ENCODE measurements at places on chromosomes 3 and 15.

DNA sequence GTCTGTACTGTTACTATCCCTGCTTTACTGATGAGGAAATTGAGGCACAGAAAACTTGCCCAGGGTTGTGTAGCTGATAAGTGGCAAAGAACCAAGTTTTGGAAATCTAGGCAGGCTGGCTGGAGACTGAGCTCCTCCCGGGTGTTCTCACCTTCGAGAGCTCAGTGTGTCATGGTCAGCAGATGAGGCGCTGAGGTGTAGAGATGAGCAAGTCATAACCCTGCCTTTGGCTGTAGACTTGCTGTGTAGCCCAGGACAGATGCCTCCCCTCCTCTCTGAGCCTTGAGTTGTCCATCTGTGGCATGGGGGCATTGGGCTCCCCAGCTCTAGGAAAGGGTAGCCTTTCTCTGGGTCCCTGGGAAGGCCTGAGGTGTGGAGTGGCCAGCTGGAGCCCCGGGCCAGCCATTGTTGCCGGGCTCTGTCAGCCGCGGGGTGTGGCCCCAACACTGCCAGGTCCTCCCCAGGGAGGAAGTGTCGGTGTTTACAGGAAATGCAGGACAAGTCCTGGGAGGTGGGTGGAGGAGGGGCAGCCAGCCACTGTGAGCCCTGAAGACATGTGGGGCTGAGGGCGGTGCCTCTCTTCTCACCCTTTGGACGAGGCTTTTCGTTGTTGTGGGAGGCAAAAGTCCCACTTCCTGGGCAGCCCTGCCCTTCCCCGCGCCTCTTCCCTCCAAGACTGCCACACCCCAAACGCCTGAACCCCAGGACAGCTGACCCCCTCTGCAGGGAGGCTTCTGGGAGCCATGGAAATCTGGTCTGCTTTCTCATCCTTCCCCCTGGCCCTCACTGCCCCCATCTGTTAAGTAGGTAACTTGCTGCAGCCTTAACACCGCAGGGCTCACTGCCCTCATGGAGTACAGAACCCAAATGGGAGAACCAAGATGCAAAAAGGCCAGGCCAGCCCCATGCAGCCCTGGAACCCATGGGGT, 29.1 kb downstream of the FGD5 start:
- DNase-seq, result no peak

- DNase-seq, result no peak
These were observed 13.2 kb upstream of the NMB start for GRCh38 chr15:84671211-84671610.

GRCh38 chr3:114697401-114697800, 403.6 kb downstream of the TIGIT start:
- DNase-seq, result no peak

DNA sequence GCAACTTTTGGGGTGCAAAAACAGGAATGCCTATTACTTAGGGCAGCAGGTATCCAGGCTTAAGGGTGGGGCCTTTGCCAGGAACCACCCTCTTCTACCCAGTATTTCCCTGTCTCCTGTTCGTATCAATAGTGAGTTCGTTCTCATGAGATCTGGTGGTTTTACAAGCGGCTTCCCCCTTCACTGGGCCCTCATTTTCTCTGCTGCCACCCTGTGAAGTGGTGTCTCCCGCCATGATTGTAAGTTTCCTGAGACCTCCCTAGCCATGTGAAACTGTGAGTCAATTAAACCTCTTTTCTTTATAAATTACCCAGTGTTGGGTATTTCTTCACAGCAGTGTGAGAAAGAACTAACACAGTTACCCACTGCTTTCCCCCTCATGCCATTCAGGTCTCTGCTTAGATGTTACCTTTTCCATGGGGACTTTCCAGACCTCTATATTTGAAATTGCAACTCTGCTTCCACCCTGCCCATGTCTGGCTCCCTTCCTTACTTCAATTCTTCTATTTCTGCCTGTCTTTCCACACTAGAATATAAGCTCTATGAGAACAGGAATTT, 23.9 kb upstream of the TRA2B start:
- DNase-seq, result no peak

- DNase-seq, result no peak
These were observed 34.6 kb upstream of the AEN start for GRCh38 chr15:88586401-88587162.

DNA sequence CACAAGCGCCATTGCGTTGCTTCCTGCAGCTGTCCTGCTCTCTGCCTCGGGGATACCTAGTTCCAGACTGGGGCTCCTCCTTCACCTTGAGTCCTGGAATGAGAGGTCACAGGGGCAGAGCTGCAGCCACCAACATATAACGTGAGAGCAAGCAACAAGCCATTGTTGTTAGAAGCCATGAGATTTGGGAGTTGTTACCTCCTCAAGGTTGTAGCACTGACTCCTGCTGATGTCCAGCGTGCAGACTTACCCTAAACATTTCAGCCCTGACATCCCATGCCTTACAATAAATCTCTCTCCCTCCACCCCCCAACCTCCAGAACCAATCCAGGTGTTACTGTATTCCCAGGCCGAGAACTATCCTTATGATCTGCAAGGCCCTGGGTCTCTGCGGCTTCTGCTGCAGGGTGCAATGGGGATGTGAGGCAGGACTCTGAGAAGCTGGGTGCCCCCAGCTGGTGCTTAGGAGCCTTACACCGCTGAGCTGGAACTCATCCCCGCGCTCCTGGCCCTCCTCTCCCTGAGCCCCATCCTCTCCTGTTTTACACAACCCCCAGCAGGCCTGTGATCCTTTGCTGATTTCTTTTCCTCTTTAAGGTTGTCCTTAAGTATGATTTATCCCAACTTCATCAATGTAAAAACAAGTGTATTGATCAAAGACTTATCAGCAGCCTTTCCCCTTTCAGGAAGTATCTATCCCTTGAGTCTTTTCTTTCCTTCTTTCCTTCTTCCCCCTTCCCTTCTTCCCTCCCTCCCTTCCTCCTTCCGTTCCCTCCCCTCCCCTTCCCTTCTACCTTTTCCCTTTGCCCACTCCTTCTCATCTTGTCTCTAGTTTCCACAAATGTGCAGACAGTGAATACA, 84.2 kb upstream of the ABHD2 start:
- no peak for DNase-seq

- no peak for DNase-seq
These were observed 15.2 kb downstream of the IVD start for GRCh38 chr15:40420793-40421192.

- DNase-seq, result no peak
These were observed 55.5 kb upstream of the MRPS22 start for GRCh38 chr3:139288266-139288821.

GRCh38 chr3:168260859-168261258, 165.1 kb upstream of the GOLIM4 start:
- no peak for DNase-seq

- no peak for DNase-seq
These were observed 17.1 kb upstream of the RFC4 start for GRCh38 chr3:186823386-186823785.

GRCh38 chr15:58595516-58596263, 153.8 kb downstream of the ADAM10 start:
- no peak for DNase-seq

GRCh38 chr3:30764281-30764680, 130.2 kb downstream of the GADL1 start:
- no peak for DNase-seq

DNA sequence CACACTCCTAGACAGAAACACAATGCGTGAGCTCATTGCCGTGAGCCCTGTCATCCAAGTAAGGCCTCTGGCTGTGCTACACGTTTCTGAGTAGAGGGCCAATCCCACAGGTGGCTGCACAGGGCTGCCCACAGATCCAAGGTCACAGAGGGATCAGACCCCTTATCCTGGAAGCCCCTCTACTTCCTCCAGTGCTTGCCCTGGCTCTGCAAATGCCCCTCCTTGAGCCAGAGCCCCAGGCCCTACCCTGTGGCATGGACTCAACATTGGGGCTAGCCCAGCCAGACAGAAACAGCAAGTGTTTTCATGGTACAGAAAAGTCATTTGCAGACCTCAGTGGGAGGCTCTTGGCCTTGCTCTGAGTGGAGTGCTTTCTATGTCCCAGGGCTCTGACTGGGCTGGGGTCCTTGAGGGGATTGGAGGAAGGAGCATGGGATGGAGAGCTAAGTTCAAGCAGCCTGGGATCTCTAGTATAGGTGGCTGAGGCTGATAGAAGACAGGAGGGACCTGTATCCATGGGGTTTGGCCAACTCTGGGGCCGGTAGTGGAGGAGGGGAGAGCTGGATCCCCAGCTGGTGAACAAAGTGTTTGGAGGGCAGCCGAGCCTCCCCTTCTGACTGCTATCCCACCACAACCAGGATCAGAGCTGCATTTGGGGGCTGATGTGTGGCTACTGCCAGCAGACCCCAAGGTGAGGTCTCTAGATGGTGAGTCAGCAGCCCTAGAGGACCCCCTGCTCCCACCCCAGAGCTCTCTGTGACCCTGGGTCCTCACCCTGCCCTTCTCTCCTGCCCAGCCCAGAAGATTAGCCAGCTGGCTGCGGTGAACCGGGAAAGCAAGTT, 38.7 kb downstream of the GOLGA6A start:
- DNase-seq, result no peak

- no peak for DNase-seq
These were observed 50.8 kb downstream of the LYSMD4 start for GRCh38 chr15:99682455-99682854.

Measured in T-helper 2 cell (primary cell).